GM06990 (cell line): ENCODE measurements at places on chromosomes 4 and X.

DNA sequence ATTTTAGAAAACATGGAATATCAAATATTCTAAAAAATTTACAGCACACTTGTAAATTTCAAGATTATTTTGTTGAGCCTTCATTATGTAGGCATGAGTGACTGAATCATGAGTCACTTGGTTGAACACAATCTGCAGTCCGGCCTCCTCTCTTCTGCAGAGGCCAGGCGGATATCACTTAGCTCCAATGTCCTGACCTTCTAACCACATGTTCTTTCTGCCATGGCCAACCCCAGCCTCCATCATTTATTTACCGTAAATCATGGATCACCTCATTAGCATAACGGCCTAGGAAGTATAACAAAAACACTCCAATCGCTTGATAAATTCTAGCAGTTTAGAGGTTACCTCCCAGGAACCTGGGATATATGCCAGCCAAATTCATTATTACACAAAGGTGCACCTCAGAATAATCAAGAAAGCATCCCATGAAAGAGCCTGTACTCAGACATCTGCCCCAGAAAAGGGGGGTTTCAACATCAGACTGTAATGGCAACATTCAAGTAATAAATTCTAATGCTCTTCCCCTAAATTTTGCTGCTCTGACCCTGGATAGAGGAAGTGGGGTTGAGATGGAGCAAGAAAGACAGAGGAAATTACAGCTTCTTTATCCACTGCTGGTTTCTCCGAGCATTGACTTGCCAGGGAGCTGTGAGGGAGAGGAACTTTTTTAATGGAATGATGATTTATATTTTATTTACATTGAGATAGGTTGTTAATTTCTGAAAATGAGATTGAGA lies 2153.6 kb upstream of the AGA start:
- DNase-seq = no peak

DNA sequence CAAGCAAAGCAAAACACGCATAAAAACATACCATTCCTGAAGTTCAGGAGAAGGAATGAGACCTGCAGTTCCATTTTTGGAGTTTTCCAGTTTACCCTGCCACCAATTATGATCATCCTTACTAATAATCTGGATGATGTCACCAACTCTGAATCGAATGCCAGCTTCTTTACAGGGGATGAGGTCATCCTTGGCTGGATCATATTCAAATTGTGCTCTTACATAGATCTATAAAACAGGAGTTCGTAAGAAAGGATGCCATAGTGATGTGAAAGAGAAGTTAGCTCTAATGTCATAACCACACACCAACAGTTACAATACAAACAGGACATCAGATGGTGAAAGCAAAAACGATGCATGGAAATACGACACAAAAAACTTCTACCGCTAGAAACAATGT lies 106.5 kb downstream of the NYX start:
- DNase-seq = no peak

DNA sequence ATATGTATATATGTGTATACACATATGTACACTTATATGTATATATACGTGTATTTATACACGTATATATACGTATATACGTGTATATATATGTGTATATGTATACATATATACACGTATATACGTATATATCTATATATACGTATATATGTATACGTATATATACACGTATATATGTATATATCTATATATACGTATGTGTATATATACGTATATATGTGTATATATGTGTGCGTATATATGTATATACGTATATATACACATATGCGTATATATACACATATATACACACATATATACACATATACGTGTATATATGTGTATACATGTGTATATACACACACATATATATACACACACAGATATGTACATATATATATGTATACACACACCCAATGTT lies 348.0 kb upstream of the LCORL start:
- no peak for DNase-seq

GRCh38 chrX:134654398-134655012 lies 3.8 kb downstream of the PLAC1 start:
- DNase-seq = peak; percentile 22

- no peak for DNase-seq
Measured at GRCh38 chr4:101145021-101145420, 202.3 kb downstream of the PPP3CA start.

GRCh38 chrX:134810211-134810610 lies 151.9 kb upstream of the PLAC1 start:
- DNase-seq = no peak

DNA sequence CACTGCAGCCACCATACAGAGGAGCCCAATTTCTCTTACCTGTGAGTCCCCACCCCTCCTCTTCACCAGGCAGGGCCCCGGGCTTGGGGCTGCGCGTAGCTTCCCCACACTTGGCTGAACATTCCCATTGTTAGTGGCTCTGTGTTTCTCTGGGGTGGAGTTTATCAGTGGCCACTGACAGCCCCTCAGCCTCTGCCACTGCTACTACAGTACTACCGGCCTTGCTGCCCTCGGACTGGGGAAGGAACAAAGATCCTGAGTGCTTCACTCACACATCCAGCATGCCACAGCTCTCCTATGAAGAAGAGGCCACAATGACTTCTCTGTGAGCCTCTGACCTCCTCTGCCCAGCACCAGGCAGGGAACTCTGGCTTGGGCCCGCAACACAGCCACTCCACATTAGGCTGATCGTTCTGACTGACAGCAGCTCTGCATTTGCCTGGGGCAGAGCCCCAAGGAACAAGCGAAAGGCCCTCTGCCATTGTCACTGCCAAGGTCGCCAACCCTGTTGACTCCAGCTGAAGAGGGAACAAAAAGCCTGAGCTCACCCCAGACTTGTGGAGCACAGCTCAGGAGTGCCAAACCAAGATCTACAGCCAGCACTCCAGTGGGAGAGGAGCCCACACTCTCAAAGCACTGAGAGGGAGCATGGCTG lies 24.0 kb downstream of the ABCB7 start:
- DNase-seq = no peak

GRCh38 chr4:74364652-74365491 lies at the start of gene EREG:
Gene EREG (plus strand): TSS chr4:74365145. CDS start chr4:74365309, 164 bp downstream.
- peak; percentile 7 for DNase-seq

DNA sequence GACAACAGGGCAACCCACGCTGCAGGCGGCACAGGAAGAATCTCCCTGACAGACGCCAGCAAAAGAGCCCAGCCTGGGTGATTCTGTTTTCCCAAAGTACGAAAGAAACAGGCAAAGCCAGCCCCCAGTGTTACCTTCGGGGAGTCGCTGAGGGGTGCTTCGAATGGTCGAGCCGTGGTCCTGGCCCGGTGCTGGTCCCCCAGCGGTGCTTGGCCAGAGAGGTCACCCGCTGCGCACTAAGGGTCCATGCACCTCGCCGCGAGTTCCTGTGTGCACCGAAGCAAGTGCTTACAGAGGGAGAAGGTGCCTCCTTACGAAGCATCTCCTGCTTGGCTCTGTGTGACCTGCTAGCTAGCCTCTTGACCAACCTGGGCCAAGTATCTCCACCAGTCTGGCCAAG lies 77.1 kb downstream of the HMX1 start:
- DNase-seq = no peak

- no peak for DNase-seq
Measured at GRCh38 chr4:100369871-100370270, 148.0 kb downstream of the EMCN start.

DNA sequence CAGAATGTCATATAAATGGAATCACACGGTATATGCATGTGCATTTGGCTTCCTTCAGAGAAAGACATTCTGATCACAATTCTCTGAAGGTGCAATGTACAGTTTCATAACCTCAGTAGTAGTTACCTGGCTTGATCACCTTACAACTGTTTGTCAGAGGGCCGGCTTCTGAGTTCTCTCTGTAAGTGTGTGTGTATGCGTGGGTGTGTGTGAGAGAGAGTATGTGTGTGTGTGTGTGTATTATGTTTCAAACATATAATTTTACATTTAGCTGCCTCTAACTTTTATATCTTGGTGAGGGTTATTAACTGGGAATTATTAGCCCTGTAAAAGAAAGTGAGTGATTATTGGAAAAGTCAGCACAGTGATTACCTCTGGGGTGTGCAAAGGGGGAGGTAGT lies 8.0 kb upstream of the LOC101059915 start:
- no peak for DNase-seq

- no peak for DNase-seq
Measured at GRCh38 chr4:168598191-168598590, 101.3 kb downstream of the PALLD start.

- DNase-seq = no peak
Measured at GRCh38 chr4:169024762-169025161, 14.7 kb upstream of the CBR4 start.

GRCh38 chr4:101418055-101418454 lies 70.7 kb upstream of the PPP3CA start:
- DNase-seq = peak; percentile 24

GRCh38 chr4:102567427-102567826 lies 66.3 kb downstream of the NFKB1 start:
- no peak for DNase-seq

DNA sequence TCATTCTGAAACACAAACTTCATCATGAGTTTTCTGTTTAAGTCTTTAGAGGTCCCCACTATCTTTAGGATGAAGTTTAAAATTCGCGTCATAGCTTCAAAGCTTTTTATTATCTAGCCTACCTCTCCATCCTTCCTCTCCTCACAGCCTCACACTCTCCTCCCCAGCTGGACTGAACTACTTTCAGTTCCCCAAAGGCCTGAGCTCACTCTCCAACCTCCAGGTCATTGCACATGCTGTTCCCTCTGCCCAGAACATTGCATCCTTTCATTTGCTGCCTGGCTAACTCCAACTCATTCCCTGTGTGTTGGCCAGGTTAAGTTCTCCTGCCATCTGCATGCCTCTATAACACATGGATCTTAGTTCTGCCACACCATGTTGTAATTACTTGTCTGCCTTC lies 2.9 kb upstream of the OTUD5 start:
- DNase-seq = no peak

GRCh38 chr4:47729131-47729680 lies 108.7 kb downstream of the CORIN start:
- no peak for DNase-seq

- DNase-seq = no peak
Measured at GRCh38 chr4:182955411-182955810, 38.2 kb upstream of the DCTD start.
